CD4-positive, alpha-beta T cell (primary cell): ENCODE measurements at places on chromosomes 3 and 15.

DNA sequence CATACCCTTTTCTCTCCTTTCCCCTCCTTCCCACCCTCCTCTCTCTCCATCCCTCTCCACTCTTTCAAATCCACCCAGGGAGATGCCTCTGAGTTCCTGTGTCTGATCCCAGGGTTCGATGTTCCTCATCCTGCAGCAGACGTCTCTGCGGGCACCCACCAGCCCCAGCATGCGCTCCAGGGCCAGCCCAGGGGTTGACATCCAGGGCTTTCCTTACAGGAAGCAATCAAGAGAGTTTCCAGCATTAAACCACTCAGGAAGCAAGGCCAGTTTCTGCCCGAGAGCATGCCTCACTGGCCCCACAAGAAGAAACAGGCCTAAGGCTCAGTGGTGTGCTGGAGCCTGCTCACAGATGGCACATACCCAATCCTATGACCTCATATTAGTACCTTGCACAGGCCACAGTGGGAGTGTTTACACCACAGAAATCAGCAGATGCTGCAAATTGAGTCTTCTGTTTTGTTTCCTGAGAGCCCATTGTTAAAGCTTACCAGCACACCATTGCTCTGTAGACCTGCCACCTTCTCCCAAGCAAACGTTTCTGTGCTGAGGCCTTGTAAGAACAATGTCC lies 13.2 kb downstream of the SLC6A1 start:
- DNase-seq, result no peak

GRCh38 chr3:8959668-8960067 lies 3.6 kb downstream of the RAD18 start:
- no peak for DNase-seq

- no peak for DNase-seq
Measured at GRCh38 chr15:71698742-71699141, 111.6 kb upstream of the NR2E3 start.

- no peak for DNase-seq
Measured at GRCh38 chr3:37814547-37814946, 47.1 kb upstream of the CTDSPL start.

DNA sequence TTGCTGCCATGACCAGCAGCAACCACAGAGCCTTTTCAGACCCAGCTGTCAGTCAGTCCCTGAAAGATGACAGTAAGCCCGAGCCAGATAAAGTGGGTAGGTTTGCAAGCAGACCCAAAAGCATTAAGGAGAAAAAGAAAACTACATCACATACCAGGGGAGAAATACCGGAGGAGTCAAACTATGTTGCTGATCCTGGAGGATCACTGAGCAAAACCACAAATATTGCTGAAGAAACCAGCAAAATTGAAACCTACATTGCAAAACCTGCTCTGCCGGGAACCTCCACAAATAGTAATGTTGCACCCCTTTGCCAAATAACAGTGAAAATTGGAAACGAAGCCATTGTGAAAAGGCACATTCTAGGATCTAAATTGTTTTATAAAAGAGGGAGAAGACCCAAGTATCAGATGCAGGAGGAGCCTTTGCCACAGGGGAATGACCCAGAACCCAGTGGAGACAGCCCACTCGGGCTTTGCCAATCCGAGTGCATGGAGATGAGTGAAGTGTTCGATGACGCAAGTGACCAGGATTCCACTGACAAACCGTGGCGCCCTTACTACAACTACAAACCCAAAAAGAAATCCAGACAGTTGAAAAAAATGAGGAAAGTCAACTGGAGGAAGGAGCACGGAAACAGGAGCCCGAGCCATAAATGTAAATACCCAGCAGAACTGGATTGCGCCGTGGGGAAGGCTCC lies 42.1 kb upstream of the RASA2 start:
- DNase-seq, result no peak

- DNase-seq, result no peak
Measured at GRCh38 chr3:5149306-5149880, 27.3 kb downstream of the ARL8B start.

DNA sequence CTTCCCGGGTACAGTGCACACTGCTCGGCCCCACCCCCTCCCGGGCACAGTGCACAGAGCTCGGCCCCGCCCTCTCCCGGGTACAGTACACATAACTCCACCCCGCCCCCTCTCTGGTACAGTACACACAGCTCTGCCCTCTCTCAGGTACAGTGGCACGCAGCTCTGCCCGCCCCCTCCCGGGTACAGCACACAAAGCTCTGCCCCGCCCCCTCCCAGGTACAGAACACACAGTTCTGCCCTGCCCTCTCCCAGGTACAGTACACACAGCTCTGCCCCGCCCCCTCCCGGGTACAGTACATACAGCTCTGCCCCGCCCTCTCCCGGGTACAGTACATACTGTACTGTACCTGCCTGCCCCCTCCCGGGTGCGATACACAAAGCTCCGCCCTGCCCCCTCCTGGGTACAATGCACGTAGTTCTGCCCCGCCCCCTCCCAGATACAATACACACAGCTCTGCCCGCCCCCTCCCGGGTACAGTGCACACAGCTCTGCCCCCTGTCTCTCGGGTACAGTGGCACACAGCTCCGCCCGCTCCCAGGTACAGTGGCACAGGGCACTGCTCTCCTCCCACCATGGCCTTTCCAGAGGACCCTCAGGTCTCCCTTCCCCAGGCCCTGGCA lies 16.4 kb upstream of the PRR20G start:
- DNase-seq, result no peak

- DNase-seq, result no peak
Measured at GRCh38 chr15:69314131-69314530, 15.4 kb downstream of the PAQR5 start.

- no peak for DNase-seq
Measured at GRCh38 chr3:34258271-34258998, 460.0 kb downstream of the PDCD6IP start.

DNA sequence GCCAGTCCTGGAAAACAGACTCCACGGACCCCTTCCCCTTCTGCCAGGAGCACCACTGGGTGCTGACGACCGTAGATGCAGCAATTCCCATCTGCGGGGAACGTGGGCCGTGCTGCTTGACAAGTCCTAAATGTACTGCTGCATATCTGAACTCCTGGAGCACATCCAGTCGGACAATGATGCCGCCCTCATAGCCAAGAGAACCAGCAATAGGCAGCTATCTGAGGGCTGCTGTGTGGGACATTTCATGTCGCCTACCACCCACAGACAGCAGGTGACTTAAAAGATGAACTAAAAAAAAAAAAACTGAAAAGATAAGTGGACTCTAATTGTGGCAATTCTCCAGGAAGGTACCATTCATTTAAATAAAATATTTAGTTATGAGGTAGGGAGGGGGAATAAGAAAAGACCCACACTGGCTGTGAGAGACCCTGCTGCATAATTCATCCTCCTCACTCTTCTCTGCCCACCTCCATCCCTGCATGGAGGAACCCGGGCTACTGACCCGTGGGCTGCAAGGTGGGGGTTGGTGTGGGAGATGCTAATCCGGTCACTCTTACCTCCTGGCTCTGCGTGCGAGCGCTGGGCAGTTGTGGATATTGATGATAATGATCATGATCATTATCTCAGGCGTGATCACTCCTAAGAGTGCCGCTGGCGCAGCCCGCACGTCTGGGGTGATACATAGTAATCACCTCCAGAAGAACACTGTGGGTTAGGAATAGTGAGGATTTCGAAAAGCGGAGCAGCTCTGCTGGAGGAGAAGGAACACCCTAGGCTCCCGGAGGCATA lies 28.3 kb downstream of the ALS2CL start:
- DNase-seq, result no peak

DNA sequence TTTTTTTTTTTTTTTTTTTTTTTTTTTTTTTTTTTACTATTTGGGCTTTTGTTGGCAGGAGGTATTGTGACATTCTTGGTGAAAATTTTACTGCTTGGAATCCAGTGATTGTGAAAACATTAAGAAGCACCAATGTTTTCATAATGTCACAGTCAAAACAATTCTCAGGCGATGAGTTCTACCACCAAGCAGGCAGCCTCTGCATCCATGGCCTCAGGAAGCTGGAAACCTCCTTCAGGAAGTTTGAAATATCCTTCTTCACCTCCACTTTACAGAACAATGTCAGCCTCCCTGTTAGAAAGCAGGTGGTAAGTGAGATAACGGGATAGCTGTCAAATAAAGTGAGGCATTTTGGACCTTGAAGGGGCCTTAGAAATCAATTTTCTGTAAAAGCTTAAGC lies 98.3 kb downstream of the MEX3B start:
- DNase-seq, result no peak

DNA sequence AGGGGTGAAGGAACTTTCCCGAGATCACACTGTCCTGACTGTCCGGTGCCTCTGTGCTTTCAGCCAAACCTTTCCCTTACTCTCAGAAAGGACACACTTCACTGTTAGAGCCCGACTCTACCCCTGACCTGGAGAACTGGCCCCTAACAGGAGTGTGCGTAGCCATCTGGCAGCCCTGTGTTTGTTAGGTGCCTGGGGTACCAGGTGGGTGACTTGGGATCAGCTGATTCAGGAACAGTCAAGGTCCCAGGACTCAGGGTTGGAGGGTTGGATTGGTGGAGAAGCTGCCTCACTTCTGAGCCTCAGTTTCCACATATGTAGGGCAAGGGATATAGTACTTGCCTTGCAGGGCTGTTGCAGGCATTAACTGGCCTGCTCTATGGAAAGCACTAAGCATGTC lies 98.3 kb upstream of the SLC6A11 start:
- no peak for DNase-seq

DNA sequence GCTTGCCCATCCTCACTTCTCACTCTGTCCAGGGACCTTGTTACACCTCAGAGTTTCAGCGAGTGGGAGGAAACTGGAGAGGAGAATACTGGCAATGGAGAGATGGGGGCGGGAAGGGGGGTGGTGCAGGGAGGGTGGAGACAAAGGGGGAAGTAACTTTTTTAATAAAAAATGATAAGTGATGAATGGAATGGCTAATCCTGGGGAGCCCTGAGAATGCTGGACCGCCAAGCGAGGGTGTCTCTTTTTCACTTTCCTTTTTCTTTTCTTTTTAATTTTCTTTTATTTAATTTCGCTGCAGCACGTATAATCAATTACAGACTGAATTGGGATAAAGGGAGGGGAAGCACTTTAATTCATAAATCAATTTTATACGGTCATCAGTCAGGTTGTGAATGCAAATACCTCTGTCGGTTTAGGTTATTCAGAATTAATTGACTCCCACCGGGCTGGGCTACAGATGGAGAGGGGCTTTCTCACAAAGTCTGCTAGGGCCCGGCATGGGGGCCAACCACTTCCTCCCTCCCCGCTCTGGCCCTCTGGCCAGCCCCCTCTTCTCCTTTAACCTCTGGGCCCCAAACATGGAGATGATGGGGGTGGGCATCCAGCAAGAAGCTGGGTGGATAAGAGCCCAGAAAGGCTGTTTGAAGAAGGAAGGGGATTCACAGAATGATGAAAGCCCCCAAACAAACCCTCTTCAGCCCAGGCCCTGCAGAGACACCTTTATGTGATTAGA lies 106.8 kb upstream of the BOC start:
- DNase-seq, result no peak

DNA sequence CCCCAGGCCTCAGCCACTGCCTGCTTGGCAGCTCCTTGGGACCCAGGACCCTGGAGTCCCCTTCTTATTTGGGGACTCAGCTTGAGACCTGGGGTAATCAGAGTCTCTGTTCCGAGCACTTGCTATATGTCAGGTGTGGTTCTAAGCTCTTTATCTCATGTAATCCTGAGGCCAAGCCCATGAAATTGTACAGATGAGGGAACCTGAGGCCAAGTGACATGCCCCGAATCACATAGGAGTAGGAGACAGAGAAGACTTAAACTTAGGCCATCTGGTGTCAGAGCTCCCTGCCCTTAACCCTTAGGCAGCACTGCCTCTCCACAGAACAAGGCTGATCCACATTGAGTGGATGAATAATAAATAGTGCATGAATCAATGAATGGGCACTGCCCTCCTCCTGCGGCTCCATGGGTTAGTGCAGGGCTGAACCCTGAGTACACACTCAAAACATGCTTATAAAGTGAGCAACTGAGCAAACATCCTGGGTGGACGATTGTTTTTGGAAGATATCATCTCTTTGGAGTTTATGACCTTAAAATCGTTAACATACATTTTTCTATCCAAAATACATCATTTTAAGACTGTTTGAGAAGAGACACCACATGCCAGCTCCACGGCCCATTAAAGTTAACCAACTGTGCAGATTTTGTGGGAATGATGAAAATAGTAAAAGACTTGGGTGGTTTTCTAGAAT lies 33.2 kb upstream of the IQSEC1 start:
- no peak for DNase-seq

DNA sequence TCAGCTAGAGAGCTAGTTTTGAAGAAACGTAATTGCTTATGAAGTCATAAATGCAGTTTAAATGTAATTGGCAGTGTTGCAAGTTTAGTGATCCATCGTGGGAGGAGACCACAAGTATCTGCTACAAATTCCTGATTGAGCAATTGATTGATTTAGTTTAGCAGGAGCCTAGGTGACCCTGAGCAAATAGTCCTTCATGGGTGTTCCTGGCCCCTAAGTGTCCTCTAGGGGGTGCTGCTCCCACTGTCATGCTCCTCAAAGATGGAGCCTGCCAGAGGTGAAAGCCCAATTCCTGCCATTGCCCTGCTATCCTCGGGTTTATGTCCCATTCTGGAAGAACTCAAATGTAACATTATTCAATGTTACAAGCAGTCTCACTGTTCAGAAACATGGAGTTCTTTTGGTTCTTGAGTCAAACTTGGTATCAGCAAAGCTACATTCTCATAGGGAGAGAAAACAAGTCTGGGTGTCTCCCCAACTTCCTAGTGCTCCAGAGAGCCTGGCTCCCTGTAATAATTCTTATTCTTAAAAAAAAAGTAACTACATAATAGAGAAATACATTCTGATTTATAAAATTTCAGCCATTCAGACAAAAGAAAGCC lies 29.8 kb upstream of the SENP5 start:
- DNase-seq, result peak; percentile 63

DNA sequence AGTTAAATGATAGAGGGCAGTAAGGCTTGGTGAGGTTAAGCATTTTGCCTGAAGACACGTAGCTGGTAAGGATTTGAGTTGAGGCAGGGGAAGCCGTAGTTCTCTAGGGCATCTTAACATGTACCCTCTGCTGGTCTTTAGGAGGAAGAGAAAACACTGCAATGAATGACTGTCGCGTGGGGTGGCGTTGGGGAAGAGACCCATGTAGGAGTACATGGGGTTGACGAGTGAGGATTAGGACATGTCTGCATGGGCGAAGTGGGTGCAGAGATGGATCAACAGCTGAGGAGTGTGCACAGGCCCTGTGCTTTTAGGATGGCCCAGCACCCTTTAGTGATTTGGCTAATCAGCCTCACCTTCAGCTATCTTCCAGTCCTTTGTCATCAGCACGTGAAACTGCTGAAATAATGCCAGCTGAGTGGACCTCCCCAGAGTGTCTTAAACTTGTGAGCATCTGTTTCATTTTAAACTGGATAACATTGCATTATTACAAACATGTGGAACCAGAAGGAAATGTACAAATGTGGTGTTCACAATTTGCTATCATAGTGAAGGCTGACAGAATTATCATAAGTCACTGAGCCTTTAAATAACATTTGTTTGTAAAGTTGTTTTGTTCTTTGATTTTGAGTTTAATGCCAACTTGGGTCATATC lies 15.3 kb downstream of the P2RY14 start:
- DNase-seq, result no peak
